OCI-M1 (cell line): ENCODE measurements at places on chromosomes 12 and 14.

DNA sequence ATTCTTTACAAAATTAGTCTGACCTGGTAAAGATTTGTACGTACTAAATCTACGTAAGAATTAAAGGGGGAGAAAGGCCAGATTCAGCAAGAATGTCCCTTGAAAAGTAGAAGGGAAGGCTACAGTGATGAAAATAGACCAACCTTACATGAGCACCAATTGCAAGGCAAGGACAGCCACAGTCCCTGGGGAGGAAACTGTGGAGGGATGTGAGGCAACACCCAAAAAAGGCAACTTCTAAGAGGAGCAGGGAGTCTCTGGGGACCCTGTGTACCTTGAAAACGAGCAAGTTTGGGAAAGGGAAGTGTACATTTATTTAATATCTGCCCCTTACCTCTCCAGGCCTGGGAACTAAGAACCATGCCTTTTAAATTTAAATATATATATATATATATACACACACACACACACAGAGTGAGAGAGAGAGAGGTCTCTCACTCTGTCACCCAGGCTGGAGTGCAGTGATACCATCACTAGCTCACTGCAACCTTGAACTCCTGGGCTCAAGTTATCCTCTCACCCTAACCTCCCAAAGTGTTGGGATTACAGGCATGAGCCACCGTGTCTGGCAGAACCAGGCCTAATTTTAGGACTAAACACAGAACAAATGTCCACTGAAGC, 56.4 kb downstream of the TMCC3 start:
- DNase-seq = no peak

DNA sequence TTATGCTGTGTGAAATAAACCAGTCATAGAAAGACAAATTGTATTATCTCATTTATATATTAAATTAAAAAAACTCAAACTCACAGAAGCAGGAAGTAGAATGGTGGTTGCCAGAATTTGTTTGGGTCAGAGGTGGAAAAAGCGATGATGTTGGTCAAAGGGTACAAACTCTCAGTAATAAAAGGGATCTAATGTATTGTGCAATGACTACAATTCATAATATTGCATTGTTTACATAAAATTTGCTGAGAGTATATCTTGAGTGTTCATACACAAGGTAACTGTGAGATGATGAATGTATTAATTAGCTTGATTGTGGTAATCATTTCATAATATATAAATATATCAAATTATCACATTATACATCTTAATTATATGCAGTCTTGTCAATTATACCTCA, 56.7 kb downstream of the FOXG1 start:
- DNase-seq = no peak

GRCh38 chr14:61478971-61479473, 157.6 kb downstream of the PRKCH start:
- DNase-seq = no peak

- DNase-seq = no peak
Observed at GRCh38 chr12:127928615-127929571, 338.1 kb upstream of the TMEM132C start.

DNA sequence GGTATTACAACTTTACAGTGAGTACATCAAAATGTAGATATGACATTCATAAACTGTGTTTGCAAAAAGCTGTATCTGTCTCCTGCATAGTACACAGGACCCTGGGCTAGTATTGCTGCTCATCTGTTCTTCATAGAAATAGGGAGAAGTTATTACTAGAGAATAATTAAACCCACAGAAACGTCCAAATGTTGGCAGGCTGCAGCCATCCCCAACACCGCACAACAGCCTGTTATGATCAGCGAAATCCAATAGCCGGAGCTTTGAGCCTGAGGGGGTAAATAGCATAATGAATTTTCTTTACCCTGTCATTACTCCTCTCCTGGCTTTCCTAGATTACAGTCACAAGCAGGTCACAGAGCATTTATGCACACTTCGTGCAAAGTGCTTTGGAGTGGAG, 178.0 kb downstream of the DACT1 start:
- no peak for DNase-seq

DNA sequence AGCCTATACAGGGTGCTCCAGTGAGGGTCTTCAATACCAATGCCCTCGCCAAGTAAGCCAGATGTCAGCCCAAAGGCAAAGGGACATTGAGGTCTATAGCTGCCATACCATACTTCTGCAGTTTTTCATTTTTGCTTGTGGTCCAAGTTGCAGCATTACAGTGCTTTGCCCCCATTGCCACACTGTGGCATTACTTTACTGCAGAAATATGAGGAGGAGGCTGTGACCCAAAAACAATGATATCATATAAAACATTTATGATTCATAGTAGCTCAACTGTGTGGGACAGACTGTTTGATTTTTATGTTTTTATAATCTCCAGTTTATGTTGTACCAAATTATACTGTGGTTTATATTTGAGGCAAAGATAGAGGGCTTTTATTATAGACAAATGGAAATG, 64.1 kb downstream of the KIAA0586 start:
- no peak for DNase-seq

DNA sequence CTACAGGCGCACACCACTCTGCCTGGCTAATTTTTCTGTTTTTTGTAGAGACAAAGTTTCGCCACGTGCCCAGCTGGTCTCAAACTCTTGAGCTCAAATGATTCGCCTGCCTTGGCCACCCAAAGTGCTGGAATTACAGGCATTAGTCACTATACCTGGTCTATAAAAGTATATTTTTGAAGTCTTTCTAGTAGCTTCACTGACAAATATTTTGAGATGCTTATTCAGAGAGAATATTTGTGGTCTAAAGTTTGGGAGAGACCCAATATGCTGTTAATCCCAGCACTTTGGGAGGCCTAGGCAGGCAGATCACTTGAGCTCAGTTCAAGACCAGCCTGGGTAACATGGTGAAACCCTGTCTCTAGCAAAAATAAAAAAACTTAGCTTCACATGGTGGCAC, 22.0 kb upstream of the PPP1R12A start:
- DNase-seq = no peak

DNA sequence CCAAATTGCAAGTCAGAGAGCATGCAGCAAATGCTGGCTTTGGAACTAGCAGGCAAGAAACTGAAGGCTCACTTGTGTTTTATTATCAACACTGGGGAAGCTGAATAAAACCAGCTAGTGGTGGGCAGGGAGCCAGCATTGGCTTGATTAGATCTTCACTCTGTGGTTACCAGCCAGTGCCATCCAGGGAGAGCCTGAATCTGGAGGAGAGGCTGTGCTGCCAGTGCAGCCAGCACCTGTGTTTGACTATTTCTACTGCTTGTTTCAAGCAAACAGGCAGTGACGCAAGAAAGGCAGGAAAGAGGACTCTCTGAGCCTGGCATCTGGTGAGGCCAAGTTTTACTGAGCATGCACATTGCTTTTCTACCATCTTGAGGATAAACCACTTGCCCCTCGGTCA, 247.0 kb downstream of the PHLDA1 start:
- peak; percentile 78 for DNase-seq

DNA sequence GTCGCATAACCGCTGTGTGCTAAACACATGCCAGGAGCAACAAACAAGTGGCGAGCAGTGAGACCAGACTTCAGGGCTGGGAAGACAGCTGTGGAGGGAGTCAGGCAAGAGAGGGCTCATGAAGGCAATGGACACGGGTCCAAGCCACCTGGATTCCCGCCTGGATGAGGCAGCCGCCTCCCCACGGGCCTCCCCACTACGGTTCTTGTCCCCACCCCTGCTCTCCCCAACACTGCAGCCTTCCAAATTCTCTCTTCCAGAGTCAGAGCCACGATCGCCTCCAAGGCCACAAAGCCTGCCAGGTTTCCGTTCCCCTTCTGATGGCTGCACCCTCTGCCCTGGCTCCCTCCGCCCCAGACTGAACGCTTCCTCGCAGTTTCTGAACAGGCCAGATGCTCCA, 36.1 kb upstream of the PIWIL1 start:
- no peak for DNase-seq

DNA sequence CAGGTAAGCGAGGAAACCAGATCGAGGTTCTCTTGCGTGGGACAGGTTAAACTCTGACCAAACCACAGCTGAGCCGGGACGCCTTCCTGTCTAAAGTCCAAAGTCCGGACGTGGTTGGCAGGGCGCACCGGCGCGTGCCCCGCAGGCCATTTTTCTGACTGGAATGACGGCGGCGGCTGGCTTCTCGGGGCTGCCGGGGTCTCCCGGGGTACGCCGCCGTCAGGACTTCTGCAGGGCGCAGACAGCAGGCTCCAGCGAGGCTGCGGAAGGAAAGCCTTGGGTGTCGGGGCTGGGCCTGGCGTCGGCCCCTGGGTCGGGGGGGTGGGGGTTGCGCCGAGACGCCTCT, 32.8 kb downstream of the MIA2 start:
- DNase-seq = no peak

- DNase-seq = no peak
Observed at GRCh38 chr12:4766445-4766844, 46.2 kb downstream of the GALNT8 start.

DNA sequence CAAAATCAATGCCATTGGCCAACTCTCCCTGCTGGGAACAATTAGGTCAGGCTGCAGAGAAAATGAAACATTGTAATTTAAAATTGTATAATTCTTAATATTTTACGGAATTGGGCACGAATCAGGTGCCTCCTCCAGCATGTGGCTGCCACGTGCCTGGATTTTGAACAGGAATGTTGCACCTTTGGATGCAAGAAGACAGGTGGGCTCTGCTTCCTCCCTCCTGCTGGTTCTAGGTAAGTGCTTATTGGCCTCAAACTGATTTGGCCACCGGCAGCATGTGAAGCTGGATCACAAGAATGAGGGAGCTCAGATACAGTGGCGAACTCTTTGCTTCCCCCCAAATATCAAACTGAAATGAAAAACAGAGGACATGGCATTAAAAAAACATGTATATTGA, 1559.9 kb upstream of the FLRT2 start:
- DNase-seq = no peak

DNA sequence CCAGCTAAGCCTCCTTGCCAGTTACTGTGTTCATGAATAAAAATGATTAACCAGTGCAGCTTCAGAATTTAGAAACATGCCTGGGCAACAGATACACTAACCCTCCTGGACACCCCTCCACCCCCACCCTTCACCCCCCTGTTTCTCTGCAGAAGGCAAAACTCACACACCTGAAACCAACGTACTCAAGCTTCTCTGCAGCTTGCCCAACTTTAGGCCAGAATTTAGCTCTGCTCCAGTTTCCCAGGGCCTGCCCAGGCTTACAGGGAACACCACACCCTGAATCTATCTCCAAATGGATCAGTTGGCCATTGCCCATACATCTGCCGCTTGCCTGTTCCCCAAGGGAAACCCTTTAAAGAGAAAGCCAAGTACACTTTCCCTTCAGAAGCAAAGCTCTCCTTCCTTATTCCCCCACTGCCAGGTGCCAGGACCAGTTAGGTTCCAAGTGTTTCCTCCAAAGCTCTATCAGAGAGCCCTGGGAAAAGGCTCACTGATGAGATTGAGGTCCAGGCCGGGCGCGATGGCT, 1.8 kb upstream of the SPPL3 start:
- no peak for DNase-seq

DNA sequence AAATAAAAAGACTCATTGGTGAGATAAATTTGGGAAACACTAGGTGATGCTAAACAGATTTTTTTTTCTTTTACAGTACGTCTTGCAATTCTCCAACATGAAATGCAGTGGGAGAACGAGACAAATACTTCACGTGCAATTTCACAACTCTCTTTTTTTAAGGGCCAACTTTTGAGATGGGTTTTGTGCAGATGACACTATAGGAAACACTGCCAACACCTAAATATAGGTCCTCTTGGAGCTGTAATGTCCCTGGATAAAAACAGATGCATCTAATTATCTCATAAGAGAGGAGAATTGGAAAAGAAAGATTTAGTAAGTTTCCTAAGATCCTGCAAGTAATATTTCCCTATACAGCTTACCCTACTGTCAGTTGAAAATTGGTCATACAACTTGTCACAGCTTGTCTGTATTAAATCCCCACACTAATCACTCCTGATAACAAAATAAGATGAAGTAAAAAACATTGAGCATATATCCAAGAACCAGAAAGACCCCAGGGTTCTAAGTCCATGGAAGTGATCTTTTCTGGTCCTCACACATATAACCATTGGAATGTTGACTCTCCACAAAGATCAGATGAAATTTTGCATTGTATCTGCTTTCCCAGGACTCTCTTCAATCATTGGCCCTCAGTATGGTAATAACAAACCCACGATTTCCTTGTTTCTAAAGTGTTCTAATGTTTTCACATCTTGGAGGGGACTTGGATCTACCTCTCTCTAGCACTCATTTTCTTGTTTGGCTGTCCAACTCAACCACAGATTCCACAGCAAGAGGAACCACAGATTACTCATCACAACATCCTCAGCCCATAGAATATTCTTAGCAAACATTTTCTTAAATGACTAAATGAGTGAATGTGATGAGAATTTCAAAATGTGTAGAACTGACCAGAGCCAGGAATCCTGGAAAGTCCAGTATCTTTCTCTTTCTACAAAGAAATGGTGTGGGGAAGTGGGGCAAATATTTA, 769.4 kb upstream of the USP15 start:
- peak; percentile 4 for DNase-seq

- no peak for DNase-seq
Observed at GRCh38 chr12:115467531-115467930, 783.6 kb upstream of the TBX3 start.

- DNase-seq = peak; percentile 72
Observed at GRCh38 chr12:94150240-94151121, 2.1 kb downstream of the PLXNC1 start.

DNA sequence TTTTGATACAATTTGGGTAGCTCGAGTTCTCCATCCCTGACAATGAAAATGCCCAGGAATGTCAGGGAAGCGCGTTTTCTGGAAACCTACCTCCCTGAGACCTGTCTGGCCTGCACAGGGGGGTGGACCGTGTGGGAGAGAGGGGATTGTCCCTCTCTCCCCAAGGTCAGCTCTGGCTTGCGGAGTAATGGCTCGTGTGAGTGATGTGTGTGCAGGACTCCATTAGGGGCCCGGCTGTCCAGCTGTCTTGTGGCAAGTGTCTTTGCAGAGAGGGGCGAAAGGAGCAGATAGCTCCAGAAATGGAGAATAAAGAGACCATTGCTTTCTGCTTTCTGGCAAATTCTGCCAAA, 215.3 kb downstream of the CHST11 start:
- DNase-seq = no peak

DNA sequence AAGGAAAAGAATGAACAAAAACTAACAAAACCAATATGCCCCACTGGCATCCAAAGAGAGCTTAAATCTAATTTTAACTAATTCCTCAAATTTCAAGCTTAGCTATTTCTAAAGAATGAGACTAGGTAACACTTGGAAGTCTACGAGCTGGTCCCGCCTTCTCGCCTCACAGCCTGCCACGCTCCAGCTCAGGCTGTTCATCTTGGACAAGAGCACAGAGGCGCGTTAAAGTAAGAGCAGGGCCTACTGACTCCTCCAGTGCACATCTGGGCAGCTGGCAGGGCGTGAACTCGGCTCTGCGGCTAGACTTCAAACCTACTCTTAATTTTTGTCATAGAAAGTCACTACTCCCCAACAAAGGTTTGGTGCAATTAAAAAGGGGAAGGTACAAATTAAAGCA, 64.6 kb downstream of the DICER1 start:
- no peak for DNase-seq

DNA sequence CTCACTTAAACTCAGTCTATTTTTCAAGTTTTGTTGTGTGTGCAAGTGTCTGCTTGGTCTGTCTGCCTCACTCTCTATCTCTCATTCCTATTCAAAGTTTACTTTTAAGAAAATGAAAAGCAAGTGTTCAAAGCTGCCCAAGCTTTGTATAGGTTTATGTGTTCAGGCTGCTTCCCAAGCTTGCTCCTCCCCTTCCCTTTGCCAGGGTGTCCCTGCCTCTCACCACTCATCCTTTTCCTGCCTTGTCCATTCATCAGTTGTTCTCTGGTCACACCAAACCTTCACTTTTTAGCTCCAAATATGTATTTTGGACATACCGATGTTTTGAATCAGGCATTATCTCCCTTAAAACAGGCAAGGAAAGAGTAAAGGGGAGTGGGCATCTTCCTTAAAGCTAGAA, 41.3 kb downstream of the STK38L start:
- no peak for DNase-seq
